Activated naive CD4-positive, alpha-beta T cell treated with anti-CD3 and anti-CD28 coated beads, Interleukin-2, amount 10 ng/mL, durations not matched to agents 7 days and 5 days (primary cell): ENCODE measurements at places on chromosomes 12 and 14.

GRCh38 chr14:41072776-41073175, 533.9 kb upstream of the LRFN5 start:
- no peak for DNase-seq

DNA sequence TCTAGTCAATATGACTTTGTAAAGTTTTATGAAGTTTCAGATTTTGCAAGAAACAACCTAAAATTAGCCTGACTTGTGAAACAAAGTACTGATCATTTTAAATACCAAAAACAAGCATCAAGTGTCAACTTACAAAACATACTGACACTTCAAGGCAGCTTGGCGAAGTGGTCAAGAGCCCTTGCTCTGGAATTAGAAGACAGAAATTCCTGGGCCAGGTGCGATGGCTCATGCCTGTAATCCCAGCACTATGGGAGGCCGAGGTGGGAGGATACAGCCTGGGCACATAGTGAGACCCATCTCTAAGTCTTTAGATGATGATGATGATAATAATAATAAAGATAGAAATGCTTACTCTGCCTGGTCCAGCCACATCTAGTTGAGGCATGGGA, 45.4 kb upstream of the NR2C1 start:
- DNase-seq = no peak

- no peak for DNase-seq
Observed at GRCh38 chr12:58481811-58482210, 438.5 kb downstream of the LRIG3 start.

GRCh38 chr14:102495491-102496330, 13.9 kb downstream of the ANKRD9 start:
- no peak for DNase-seq

- DNase-seq = no peak
Observed at GRCh38 chr12:27924350-27925135, 48.0 kb downstream of the PTHLH start.

DNA sequence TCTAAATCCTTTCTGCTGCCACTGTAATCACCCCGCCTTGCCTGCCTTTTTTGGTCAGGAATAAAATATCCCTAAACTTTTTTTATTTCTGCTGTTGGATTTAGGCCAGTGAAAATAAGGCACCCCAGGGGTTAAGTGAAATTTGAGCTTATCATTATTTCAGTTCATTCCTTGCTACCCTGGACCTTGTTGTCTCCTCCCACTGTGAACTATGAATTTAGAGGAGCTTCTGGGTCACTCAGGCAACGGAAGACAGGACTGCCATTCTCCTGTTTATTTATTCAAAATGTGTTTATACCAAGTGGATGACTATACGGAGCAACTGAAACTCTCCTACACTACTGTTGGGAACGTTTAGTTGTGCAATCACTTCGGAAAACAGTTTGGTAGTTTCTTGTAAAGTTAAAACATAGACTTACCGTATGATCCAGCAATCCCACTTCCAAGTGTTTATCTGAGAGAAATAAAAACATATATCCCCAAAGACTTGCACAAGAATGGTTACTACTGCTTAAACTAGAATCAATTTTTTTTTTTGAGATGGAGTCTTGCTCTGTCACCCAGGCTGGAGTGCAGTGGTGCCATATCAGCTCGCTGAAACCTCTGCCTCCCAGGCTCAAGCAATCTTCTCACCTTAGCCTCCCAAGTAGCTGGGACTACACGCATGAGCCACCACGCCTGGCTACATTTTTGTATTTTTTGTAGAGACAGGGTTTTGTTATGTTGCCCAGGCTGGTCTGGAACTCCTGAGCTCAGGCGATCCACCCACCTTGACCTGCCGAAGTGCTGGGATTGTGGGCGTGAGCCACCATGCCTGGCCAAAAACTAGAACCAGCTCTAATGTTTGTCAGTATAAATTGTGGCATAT, 2.3 kb upstream of the TRAFD1 start:
- no peak for DNase-seq
